ENCODE measurements at places on chromosomes 2 and 18. TPM values are rescaled to one million over a fixed set of nuclear protein-coding genes. Genes with fewer than 3 reads are reported as not detected.
A peak's percentile ranks its signal among the peaks of the same experiment; 100 is the strongest.

GRCh38 chr18:63970809-63971205 is 926 bp downstream of the SERPINB8 start:
- H3K27me3 ChIP-seq: no peaks in the 10 kb centered on the region
- H3K4me3 ChIP-seq: peak overlapping the region; percentile 59

GRCh38 chr2:226187616-226188015 is 612.0 kb downstream of the IRS1 start:
- H3K4me1 ChIP-seq: no peaks in the 10 kb centered on the region

Gene CNTNAP5
- total RNA-seq: 0.35 TPM

- DNase-seq: no peak
- no peak overlapping the region for H3K27ac ChIP-seq
- H3K4me1 ChIP-seq: no peaks in the 10 kb centered on the region
These were observed 20.8 kb downstream of the GPATCH11 start for GRCh38 chr2:37105150-37105549.

Gene CRYGD
- not detected for total RNA-seq

DNA sequence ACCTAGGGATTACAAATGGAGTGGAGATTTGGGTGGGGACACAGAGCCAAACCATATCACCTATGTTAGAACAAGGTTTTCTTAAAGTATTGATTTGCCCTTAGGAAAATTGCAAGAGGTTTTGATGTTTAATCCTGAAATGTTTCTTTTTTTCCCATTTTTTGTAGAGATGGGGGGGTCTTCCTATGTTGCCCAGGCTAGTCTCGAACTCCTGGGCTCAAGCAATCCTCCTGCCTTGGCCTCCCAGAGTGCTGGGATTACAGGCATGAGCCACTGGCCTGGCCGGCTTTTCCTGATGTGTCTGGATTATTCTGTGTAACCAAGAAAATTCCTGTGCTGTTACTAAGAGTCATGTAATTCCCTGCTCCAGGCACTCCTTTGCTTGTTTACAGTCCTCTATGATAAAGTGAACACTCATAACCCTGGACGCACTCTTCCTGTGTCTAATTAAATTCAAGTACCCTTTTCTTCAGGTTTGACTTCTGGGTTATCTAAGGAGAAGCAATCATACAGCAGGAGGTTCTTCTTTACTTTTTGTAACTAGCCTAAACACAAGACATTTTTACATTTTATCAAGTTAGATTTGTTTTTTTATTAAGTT is 15.0 kb upstream of the CTDP1 start:
- no peak overlapping the region for H3K4me3 ChIP-seq
- no peak overlapping the region for H3K27ac ChIP-seq
- no peaks in the 10 kb centered on the region for H3K36me3 ChIP-seq

DNA sequence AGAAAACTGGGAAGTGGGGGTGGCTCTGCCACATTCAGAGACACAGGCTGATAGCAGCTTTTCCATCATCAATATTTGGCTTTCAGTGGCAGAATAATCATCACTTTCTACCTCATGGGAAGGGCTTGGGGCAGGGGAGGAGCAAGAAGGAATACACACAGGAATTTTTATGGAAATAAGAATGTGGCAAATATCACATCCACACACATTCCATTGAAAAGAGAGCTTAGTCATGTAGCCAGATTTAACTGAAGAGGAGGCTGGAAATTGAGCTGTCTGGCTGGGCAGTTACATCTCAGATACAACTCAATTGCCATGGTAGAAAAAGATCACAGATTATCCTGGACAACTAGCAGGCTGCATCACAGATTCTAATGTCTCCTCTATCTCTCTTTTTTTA is 1474.0 kb upstream of the ACVR2A start:
- H3K4me3 ChIP-seq: no peak overlapping the region
- no peak for DNase-seq
- H3K27ac ChIP-seq: no peak overlapping the region
- no peaks in the 10 kb centered on the region for H3K4me1 ChIP-seq
- no peaks in the 10 kb centered on the region for H3K36me3 ChIP-seq

DNA sequence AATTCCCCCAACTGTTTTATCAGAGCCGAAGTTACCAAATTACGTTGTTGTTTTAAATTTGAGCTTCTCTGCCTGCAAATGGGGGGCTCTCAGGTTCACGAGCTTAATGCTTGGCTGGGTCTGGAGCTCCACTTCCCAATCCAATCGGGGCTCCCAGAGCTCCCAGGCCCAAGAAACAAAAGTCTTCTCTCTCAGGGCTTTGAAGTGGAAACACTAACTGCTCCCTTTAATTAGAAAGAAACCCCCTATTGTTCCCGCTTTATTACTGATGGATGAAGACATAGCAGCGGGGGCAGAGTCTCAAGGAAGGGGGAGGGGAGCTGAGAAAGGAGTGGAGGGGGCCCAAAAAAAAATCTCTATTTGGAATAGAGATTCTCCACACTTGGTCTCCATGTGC is 15.6 kb upstream of the PKDCC start:
- no peak overlapping the region for H3K27ac ChIP-seq
- H3K4me3 ChIP-seq: no peak overlapping the region
- no peak for DNase-seq
- no peaks in the 10 kb centered on the region for H3K27me3 ChIP-seq
- no peaks in the 10 kb centered on the region for H3K36me3 ChIP-seq

DNA sequence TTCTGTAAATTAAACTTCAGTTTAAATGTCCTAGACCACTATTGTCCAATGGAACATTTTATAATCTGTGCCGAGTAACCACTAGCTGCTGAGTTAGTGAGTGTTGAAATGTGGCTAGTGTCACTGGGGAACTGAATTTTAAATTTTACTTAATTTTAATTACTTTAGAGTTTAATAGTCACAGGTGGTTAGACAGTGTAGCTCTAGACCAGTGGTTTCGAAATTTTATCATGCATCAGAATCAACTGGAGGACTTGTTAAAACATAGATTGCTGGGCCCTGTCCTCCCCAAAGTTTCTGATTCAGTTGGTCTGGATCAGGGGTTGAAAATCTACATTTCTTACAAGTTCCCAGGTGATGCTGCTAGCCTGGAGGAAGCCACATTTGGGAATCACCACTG is 110.4 kb downstream of the FMNL2 start:
- no peak overlapping the region for H3K27ac ChIP-seq
- H3K4me1 ChIP-seq: no peaks in the 10 kb centered on the region
- H3K27me3 ChIP-seq: no peaks in the 10 kb centered on the region
- no peak overlapping the region for H3K4me3 ChIP-seq

- no peak overlapping the region for H3K4me3 ChIP-seq
- no peaks in the 10 kb centered on the region for H3K36me3 ChIP-seq
- H3K27ac ChIP-seq: no peak overlapping the region
- H3K4me1 ChIP-seq: peaks cover 22% of the 10 kb centered on the region
- H3K27me3 ChIP-seq: no peaks in the 10 kb centered on the region
- DNase-seq: no peak
These were observed 17.1 kb downstream of the ITM2C start for GRCh38 chr2:230881840-230882239.

DNA sequence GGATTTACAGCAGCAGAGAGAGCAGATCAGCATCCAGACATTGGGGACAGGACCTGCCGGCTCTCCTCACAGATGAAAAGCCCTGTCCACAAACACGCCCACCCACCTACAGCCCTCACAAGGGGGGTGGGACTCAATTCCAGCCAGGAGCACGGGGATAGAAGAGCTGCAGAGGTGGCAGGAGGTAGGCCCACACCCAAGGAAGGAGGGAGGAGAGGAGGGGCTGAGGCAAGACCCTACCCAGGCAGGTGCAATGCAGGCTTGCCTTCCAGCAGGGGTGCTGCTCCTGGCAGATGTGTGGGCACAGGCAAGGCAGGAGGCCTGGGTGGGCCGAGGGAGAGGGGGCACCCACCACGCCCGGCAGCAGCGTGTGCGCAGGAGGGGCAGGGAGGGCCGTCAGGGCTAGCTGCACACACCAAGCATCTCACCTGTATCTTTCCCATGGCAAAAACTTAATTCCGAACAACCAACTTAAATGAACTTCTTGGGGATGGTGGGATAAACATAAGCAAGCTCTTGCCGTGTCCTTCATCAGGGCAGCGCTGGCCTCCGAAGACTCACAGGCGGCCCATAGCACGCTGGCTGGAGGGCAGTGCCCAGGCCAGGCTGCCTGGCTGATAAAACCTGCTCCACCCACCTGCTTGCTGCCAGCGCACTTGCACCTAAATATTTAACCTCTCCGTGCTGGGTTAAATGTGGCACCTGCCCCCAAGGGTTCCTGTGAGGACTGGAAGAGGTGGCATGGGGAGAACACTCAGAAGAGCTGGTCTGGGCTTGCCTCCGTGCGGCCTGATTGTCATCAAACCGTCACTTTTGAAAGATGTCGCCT is 219.5 kb downstream of the HDAC4 start:
- H3K4me1 ChIP-seq: no peaks in the 10 kb centered on the region
- H3K36me3 ChIP-seq: no peaks in the 10 kb centered on the region
- H3K27me3 ChIP-seq: no peaks in the 10 kb centered on the region
- H3K27ac ChIP-seq: no peak overlapping the region
- DNase-seq: no peak
- H3K4me3 ChIP-seq: no peak overlapping the region

DNA sequence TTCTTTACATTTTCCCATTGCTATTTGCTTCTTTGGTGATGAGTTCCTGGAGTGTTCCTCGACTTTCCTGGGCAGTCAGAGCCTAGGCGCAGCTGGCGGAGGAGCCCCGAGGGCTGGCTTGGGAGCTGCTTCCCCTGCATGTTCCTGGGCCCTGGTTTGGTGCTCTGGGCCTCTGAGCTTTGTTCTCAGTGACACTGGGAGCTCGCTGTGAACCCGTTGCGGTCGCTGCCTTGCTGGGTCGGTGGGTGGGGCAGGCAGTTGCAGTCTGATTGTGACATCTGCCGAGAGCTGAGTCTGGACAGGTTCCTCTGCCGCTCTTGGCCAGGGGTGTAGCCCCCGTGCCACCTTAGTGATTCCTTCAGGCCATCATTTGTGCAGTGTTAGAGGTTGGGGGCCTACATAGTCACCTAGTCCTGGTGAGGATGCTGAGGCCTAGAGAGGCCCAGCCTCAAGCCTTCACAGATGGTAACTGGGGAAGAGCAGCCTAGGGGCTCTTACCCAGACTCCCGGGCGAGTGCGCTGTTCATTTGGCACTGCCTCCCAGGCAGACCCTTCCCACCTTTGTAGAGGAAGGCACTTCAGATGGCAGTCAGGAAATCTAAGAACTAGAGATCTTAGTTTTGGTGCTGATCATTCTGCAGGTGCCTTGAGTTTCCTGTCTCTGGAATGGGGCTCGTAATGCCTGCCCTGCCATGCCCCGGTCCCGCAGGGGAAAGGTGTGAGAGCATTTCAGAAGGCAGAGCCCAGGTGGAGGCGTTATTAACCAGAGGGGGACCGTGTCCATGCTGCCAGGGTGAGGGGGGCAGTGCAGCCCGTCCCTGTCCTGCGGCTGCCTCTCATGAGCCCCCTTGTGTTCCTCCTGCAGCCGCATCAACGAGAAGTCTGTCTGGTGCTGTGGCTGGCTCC is 8.4 kb downstream of the ASB1 start:
- peaks cover 4% of the 10 kb centered on the region for H3K36me3 ChIP-seq
- H3K4me3 ChIP-seq: no peak overlapping the region
- H3K27me3 ChIP-seq: no peaks in the 10 kb centered on the region
- H3K4me1 ChIP-seq: no peaks in the 10 kb centered on the region

GRCh38 chr2:24509840-24510239 is 18.8 kb downstream of the NCOA1 start:
- DNase-seq: no peak
- H3K36me3 ChIP-seq: no peaks in the 10 kb centered on the region
- H3K27me3 ChIP-seq: no peaks in the 10 kb centered on the region
- no peak overlapping the region for H3K27ac ChIP-seq

GRCh38 chr2:68127358-68128242 is 30.1 kb upstream of the PNO1 start:
- no peaks in the 10 kb centered on the region for H3K36me3 ChIP-seq
- DNase-seq: no peak
- H3K4me1 ChIP-seq: no peaks in the 10 kb centered on the region
- no peaks in the 10 kb centered on the region for H3K27me3 ChIP-seq

Gene KYNU
- total RNA-seq: 2.8 TPM

GRCh38 chr18:58447402-58448095 is 181.3 kb downstream of the ALPK2 start:
- H3K27me3 ChIP-seq: no peaks in the 10 kb centered on the region
- H3K36me3 ChIP-seq: no peaks in the 10 kb centered on the region
- no peak for DNase-seq
- H3K4me1 ChIP-seq: no peaks in the 10 kb centered on the region
- H3K27ac ChIP-seq: no peak overlapping the region
- no peak overlapping the region for H3K4me3 ChIP-seq

DNA sequence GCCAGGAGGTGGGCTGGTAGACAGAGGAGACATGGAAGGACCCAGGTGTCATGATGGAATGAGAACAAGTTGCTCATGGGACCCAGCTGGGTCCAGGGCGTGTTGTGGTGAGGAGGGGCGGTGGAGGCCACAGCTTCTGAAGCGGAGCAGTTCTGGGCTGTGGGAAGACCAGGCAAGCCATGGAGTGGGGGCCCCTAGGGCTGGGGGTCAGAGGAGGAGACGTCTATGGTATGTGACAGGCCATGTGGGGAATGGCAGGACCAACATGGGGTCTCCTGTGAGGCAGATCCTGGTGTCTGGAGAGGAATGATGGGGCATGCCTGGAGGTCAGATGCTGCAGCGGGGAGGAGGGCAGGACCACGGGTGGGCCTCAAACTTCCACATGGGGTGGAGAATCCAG is 16.9 kb downstream of the MYO7B start:
- H3K4me3 ChIP-seq: no peak overlapping the region
- no peaks in the 10 kb centered on the region for H3K4me1 ChIP-seq
- no peaks in the 10 kb centered on the region for H3K36me3 ChIP-seq

Gene COL6A3
- 28.4 TPM for total RNA-seq

Gene GRB14
- total RNA-seq: 1.7 TPM

DNA sequence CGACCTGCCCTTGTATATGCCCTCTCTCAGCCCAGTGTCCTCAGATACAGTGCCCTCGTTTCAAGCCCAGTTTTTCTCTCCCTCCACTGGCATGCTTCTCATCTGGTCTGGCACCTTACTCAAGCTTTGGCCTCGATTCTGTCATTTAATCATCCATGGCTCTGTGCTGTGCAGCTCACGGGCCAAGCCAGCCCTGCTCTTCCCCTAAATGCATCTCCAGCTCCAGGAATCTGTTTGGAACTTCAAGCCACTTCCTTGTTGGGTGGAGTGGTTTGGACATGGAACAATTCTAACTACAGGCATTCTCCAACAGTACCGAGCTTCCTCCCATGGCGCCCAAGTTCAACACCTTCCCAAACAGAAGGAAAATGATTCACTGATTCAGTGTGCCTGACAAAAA is 76.7 kb upstream of the ZNF397 start:
- no peak for DNase-seq
- no peaks in the 10 kb centered on the region for H3K36me3 ChIP-seq
- no peak overlapping the region for H3K4me3 ChIP-seq
- no peaks in the 10 kb centered on the region for H3K27me3 ChIP-seq
- no peaks in the 10 kb centered on the region for H3K4me1 ChIP-seq

Gene EML6
- 2.1 TPM for total RNA-seq

Gene PPP1R1C
- total RNA-seq: not detected

Gene SCG2
- 4.1 TPM for total RNA-seq

Gene MALL
- 567 TPM for total RNA-seq

Gene LYPD6
- 8.4 TPM for total RNA-seq

GRCh38 chr2:27154488-27154887 is 5.7 kb downstream of the TCF23 start:
- H3K4me1 ChIP-seq: no peaks in the 10 kb centered on the region
- no peaks in the 10 kb centered on the region for H3K36me3 ChIP-seq
- H3K27me3 ChIP-seq: no peaks in the 10 kb centered on the region
- no peak overlapping the region for H3K4me3 ChIP-seq

Gene GALNT13
- total RNA-seq: 0.40 TPM

Gene PLB1
- 3.0 TPM for total RNA-seq

Gene FAM237A
- total RNA-seq: not detected

Data from colonic mucosa (tissue), 4 donors.